ENCODE measurements at places on chromosomes 1 and 21.

DNA sequence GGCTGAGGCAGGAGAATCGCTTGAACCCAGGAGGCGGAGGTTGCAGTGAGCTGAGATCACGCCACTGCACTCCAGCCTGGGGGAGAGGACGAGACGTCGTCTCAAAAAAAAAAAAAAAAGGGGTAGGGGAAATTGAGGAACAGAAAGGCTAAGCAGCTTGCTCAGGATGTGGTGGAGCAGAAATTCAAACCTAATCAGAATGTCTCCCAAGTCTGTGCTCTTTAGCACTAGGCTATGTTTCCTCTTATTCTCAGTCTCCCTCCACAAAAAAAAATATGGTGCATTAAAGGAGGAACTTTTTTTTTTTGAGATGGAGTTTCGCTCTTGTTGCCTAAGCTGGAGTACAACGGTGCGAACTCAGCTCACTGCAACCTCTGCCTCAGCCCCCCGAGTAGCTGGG, 114.2 kb downstream of the SLC16A1 start:
- no peak for DNase-seq

- DNase-seq: no peak
Measured at GRCh38 chr1:173527151-173527826, 50.2 kb downstream of the PRDX6 start.

GRCh38 chr1:7478809-7479499, 292.1 kb upstream of the VAMP3 start:
- no peak for DNase-seq

GRCh38 chr1:150256554-150257341, 826 bp upstream of the CA14 start:
- no peak for DNase-seq

GRCh38 chr1:54980046-54980527, 341 bp upstream of the TMEM61 start:
- no peak for DNase-seq

DNA sequence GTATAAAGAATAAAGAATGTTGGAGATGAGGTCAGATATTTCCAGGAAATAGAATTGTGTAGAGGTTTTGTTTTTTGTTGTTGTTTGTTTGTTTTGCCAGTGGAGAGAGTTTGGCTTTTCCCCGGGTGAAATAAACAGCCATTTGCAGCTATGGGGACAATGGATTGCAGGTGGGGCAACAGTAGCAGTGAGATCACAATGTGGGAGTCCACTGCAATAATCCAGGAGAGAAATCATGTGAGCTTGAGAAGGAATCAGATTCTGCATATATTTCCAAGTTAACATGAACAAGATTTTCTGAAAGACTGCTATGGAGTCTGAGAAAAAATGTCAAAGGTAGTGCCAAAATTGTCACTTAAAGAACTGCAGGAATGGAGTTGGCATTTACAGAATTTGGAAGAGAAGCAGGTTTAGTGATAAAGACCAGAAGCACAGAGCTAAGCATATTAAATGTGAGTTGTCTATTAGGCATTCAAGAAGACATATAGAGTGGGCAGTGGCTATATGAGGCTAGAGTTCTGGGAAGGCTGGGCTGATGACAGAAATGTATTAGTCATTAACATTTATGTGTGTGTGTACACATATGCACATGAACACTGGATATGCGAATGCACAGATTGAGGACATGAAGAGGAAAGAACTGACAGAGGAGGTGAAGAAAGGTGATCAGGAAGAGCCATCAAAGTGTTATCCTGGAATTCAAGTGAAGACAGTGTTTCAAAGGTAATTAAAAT, 729.6 kb upstream of the PTBP2 start:
- DNase-seq: no peak

GRCh38 chr1:210024282-210024681, 86.3 kb downstream of the SYT14 start:
- no peak for DNase-seq

GRCh38 chr1:226712742-226713419, 26.2 kb downstream of the ITPKB start:
- no peak for DNase-seq

GRCh38 chr21:34526618-34527290, 14.7 kb upstream of the KCNE1 start:
- no peak for DNase-seq

DNA sequence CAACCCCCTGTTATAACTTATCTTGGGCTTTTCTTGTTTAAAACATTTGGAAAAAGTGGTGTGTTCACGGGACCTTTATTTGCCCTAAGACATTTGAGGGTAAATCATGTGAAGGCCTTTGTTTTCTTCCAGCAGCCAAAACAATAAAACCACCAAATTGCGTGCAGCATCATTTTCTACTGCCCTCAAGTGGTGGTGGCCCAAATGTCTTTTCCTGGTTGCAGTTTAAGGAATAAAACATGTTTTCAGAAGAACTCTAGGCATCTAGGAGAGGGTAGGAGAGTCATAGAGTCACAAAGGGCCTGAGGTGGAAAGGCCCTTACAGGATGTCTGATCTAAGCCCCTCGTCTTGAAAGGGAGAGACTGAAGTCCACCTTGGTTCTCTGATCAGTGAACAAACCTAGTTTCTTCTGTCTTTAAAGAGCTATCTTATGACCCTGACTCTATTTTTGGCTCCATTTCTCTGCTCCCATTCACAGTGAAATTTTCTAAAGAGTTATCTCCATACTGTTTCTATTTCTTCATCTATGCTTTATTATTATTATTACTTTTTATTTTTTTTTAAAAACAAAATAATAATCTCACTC, 16.0 kb upstream of the EPS15 start:
- no peak for DNase-seq

DNA sequence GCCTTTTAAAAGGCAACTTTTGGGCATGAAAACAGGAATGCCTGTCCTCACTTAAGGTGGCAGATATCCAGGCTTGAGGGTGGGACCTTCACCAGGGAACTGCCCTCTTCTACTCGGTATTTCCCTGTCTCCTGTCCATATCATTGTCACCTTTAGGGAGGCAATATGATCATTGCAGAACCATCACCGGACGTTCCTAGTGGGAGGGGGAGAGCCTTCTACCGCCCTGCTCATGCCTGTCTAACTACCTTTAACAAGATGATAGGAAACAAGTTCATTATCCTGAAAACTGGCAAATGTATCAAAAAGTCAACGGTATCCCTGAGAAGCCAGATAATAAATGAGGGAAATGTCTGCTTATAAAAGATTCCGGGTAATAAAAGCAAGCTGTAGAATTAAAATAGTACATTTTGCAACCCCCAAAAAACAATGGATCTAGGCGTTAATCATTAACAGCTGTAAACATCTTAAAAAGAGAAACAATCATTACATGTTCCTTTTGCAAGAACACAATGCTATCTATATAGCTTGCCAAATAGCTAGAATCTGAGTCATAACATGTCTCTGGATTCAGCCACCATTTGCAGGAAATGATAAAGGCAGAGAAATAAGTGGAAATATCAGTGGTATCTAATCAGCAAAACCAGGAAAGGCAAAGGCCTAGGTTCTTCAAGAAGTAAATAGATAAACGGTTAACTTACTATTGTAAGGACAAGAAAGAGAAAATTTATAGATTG, 852.9 kb upstream of the ADGRL4 start:
- DNase-seq: no peak

DNA sequence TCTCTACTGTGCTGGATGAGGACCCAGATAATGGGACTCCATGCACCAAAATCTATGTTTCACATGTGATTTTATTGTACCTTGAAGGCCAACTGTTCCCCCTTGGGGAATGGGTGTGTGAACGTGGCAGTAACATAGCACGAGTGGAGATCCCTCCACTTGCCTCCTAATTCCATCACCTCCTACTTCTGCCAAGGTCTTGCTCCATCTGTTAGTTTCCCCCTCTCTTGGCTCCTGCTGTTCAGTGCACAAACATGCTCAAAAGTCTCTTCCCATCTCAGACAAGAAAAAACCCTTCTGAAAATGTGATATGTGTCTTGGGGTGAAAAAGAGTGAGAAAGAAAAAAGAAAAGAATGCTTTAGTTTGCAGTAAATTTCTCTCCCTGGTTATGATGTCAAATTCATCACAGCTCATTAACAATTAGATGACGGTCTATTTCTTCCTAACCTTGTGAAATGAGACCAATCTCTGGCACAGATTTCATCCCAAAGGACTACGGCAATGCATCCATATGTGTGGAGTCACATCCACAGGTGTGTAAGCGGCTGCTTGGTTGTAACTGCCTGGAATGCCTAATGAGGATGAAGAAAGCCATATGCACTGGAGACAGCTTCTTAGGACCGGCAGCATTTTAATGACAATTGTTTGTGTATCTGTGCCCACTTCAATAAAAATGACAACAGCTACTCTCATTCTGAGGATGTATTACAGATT, 79.3 kb upstream of the DIRAS3 start:
- DNase-seq: no peak

GRCh38 chr1:202286622-202287097, 55.1 kb downstream of the UBE2T start:
- no peak for DNase-seq

GRCh38 chr1:244665771-244666217, 12.9 kb downstream of the DESI2 start:
- DNase-seq: no peak

- no peak for DNase-seq
Measured at GRCh38 chr1:207970329-207971233, 59.7 kb upstream of the CD34 start.

- no peak for DNase-seq
Measured at GRCh38 chr1:64935551-64936155, 30.7 kb downstream of the JAK1 start.

DNA sequence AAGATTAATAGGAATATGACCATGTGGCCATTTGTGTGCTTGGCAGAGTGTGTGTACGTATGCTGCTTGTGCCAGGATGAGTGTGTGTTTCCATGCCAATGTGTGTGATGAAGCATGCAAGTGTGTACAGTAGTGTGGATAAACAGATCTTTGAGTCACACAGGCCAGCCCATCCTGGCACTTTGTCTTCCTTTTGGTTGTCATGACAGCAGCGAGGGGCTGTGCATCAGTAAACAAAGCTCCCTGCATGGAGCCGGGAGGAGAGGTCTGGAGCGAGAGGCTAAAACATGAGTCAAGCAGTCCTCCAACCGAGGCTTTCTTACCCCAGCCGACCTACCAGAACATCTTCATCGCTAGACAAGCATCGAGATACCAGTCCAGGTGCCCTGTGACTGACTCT, 221.2 kb downstream of the CACNA1E start:
- DNase-seq: no peak

GRCh38 chr1:205578780-205579571, 52.8 kb downstream of the ELK4 start:
- DNase-seq: no peak
